ENCODE measurements at places on chromosomes 3 and 15.
A peak's percentile ranks its signal among the peaks of the same experiment; 100 is the strongest.

- DNase-seq: no peak
Measured at GRCh38 chr3:139052802-139053600, 8.3 kb upstream of the PRR23C start.

- DNase-seq: no peak
Measured at GRCh38 chr3:76387000-76387399, 601.7 kb upstream of the ZNF717 start.

GRCh38 chr3:30855400-30856292 is 38.8 kb downstream of the GADL1 start:
- no peak for DNase-seq

DNA sequence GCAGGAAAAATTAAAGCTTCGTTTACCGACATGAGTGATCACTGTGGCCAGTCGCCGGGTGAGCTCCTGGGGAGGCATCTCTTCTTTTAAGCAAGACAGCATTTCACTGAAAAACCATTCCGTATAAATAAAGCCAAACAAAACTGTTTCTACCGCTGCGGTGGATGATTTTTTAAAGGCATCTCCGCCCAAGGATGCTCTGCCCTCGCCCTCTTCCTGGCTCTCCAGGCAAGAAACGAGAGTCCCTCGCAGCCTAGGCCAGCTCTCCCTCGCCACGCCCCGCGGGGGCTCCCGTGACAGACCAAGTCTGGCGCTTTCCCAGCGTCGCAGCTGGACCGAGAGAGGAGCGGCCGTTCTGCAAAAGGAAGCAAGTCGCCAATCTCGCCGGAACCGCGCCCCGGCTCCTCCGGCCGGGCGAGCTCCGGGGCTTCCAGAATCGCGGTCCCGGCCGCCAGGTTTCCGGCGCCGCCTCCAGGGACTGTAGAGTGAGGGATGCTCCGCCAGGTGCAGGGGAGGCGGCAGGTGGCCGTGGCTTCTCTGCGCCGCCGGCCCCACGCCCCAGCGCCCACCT is 458 bp downstream of the MCF2L2 start:
- peak; percentile 2 for DNase-seq

DNA sequence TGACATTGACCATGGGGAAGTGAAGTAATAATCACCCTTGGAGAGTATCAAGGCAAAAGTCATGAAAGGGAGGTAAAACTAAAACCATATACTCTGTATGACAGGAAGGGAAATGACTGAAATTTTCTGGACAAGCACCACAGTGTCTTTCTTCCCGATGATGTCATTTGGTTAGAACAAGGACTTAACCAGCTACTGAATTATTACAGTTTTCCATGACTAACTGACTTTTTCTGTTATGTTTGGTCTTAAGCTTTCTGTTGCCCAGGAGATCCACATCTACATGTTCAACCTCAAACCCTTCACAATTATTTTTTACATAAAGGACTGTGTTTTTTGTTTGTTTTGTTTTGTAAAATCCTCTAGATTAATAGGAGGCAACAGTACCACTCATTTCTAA is 191.9 kb upstream of the IL12A start:
- no peak for DNase-seq

DNA sequence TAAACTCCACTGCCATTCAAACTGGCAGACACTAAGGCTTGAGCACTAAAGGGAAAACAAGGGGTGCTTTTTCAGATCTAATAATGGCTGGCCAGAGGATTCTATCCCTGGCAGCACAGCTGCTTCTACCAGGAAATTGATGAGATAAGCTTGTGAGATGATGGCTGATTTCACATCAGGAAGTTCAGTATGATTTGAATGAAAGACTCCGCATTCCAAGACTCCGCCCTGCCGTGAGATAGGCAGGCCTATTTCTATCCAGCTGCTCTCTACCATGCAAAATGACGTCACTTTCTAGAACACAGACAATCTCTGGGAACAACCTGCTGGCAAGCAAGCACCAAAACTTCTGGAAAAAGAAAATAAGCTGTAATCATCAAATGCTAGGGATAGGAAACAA is 171.8 kb downstream of the WDR76 start:
- DNase-seq: no peak

DNA sequence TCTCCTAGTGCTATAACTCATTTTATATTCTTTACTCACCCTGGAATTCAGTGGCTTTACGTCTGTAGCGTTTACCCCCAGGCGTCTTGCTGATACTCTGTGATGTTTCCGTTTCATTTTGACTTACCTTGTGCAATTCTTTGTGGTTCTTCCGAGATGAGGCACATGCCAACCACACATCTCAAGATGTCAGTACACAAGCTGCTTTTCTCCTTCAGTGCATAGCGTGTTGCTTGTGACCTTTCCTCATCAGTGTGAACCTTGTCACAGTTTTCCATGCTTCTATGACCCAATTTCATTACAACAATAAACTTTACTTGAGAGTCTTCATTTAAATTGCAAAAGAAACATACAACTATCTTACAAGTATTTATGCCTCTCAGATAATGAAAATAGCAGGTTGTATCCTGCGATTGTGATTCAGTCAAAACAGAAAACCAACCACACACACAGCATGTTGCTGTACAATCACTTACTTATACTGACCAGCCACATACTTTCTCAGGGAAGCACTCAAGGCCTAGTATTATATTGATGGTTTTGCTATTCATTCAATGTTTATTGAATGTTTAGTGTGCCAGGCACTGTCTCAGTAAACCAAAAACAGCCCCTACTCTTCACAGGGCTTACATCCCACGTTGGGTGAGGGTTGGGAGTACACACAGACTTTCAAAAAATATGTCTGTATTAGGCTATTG is 4.6 kb upstream of the TBL1XR1 start:
- DNase-seq: peak; percentile 35

- no peak for DNase-seq
Measured at GRCh38 chr3:126490619-126491018, 14.9 kb upstream of the ZXDC start.

DNA sequence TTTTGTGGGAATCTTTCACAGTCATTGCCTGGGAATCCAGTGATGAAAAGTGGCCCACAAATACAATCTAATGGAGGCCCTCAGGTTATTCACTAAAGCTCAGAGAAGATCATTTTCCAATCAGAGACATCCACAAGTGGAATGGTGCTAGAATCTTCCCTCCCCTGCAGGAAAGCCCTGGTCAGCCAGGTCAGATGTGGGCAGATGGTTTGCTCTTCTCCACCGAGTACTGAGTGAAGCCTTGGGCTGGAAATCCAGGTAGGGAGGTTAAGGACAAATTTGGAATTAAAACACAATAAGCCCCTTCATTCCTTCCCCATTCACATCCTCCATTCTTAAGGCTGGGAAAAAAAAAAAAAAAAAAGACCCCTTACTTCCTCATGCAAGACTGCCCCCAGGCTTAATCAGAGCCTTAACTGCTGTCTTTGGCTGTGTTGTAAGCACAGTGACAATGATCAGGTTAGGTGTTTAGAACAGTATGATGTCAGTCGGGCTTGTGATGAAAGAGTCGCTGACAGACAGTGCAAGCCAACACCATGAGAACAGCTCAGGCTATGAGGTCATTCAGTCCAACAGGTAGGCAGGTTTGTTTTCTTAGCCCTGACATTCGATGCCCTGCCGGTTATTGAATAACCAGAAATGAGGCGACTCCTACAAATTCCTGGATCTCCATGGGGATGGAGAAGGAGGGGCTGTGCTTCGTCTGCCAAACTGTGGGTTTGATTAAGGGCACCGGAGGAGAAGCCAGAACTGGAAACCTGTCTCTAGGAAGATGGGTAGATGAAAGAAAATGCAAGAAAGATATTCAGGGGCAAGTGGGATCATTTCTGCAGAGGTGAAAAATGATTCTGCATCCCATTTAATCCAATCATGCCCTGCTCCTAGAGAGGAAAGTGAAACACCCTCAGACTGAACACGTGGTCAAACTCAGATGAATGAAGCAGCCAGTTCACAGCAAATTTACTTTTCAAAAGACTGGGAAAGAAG is 23.5 kb upstream of the HES1 start:
- no peak for DNase-seq

DNA sequence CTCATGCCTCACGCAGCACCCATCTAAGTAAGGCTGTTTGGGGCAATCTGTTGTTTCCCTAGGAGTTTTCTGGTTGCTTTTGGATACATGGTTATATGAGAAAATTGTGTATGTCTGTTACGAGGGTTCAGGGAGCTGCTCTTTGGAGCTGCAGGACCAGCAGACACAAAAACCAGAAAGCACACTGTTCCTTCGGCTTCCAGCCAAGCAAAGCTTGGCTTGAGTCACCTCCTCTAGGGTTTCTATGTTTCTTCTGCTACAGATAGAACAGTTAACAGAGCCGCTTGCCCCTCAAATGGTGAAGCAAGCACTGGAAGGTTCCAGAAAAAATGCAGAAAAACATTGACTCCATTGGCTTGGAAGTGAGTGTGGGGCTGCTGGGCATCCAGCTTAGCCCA is 49.2 kb upstream of the CTDSPL start:
- DNase-seq: no peak

GRCh38 chr15:37015451-37015850 is 84.9 kb downstream of the MEIS2 start:
- DNase-seq: no peak

DNA sequence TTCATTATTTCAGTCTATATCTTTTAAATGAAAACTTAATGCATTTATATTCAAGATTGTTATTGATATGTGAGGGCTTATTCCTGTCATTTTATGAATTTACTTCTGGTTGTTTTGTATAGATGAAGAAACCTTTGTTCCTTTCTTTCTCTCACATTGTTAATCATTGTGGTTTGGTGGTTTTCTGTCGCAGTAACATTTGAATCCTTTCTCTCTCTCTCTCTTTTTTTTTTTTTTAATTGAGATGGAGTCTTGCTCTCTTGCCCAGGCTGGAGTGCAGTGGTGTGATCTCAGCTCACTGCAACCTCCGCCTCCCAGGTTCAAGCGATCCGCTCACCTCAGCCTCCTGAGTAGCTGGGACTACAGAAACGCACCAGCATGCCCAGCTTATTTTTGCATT is 22.1 kb downstream of the AGBL1 start:
- no peak for DNase-seq

DNA sequence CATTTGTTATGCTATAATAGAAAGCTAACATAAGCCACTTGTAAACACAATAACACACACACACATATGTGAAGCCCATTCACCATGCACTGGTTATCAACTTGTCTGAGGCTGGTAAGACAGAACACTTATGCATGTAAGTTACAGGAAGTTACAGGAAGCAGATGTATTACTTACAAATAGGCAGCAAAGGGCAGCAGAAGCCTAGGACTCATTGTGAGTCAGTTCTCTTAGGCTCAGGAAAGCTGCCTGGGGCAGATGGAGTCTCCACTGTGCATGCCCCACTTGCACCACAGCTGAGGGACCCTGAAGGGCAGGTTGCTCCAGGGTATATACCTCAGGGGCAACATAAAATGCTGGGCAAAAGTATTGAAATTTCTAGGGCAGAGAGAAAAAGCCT is 748.8 kb upstream of the CCDC54 start:
- no peak for DNase-seq

DNA sequence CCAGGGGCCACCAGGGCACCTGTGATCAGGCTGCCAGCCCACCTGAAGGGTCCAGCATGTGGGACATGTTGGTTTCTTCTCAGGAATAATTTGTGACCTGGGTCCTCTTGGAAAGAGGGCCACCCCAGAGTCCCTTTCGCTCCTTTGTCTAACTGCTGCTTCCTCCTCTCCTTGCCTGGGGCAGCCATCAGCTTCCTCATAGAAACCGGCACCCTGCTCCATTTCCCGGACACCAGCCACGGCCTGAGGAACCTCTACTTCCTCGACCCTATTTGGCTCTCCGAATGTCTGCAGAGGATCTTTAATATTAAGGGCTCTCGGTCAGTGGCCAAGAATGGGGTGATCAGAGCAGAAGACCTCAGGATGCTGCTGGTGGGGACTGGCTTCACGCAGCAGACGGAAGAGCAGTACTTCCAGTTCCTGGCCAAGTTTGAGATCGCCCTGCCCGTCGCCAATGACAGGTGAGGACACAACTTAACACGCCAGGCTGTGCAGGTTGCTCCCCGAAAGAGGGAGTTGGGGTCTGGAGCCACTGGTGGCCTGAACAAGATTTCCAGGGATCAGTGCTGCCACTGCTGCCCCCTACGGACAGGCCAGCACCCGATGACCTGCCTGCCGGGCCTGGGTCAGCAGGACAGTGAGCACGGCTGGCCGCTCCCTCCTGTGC is 109.7 kb downstream of the LRRK1 start:
- DNase-seq: no peak

GRCh38 chr3:111690242-111690641 is 95.1 kb upstream of the ZBED2 start:
- DNase-seq: no peak

DNA sequence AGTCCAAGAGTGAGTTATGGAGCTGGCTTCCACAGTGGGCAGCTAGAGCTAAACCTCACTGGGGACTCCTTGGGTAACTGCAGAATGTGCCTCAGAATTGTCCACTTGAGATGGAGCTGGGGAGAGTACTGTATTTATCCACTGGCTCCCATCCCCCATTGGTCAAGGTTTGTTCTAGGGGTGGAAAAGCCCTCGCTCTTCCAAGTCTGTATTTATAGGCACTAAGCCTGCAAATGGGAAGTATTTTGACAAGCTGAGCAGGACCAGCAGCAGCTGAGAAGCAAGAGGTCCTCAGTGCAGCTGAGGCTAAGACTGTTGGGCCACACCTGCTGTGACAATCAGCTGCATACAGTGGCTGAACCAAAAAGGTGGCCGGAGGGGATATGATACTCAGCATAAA is 5.8 kb downstream of the USP13 start:
- no peak for DNase-seq

DNA sequence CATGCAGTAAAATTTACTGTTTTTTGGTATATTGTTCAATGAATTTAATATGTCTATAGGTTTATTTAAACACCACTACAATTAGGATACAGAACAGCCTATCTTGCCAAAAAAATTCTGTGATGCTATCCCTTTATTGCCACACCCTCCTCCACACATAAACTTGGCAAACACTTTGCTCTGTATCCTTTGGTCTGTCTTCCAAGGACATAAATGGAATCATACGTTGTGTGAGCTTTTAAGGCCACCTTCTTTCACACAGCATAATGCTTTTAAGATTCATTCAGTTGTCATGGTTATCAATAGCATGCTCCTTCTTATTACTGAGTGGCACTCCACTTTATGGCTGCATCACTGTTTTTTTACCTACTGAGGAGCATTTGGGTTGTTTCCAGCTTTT is 71.5 kb downstream of the CERS3 start:
- no peak for DNase-seq

GRCh38 chr3:195823999-195824398 is 12.3 kb upstream of the MUC4 start:
- DNase-seq: no peak

DNA sequence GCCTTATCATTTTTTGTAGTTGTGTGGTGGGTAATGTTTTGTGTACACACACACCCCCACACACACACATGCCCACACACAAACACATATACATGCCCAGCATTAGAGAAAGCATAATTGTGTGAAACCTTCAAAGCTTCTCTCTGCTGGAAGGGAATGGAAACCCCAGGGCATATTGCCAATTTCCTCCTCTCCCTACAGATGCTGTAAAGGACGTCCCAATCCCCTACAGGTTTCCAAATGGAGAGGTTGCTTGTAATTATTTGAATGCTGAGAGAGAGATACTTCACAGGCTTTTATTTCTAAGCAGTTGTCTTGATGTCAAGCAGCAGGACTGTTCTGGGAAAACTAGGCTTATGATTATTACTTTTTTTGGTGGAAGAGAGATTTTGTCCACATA is 23.0 kb upstream of the CCK start:
- no peak for DNase-seq

GRCh38 chr3:192825657-192826200 is 91.9 kb downstream of the MB21D2 start:
- no peak for DNase-seq

GRCh38 chr3:176431991-176432390 is 765.3 kb downstream of the TBL1XR1 start:
- no peak for DNase-seq

Data from effector memory CD4-positive, alpha-beta T cell (primary cell).